ENCODE measurements at places on chromosomes 12 and 14.

GRCh38 chr14:63499701-63500250, 43.4 kb downstream of the PPP2R5E start:
- no peak for DNase-seq

- no peak for DNase-seq
Observed at GRCh38 chr14:60302663-60303062, 53.6 kb downstream of the PPM1A start.

- no peak for DNase-seq
Observed at GRCh38 chr12:130288691-130289090, 49.0 kb upstream of the PIWIL1 start.

DNA sequence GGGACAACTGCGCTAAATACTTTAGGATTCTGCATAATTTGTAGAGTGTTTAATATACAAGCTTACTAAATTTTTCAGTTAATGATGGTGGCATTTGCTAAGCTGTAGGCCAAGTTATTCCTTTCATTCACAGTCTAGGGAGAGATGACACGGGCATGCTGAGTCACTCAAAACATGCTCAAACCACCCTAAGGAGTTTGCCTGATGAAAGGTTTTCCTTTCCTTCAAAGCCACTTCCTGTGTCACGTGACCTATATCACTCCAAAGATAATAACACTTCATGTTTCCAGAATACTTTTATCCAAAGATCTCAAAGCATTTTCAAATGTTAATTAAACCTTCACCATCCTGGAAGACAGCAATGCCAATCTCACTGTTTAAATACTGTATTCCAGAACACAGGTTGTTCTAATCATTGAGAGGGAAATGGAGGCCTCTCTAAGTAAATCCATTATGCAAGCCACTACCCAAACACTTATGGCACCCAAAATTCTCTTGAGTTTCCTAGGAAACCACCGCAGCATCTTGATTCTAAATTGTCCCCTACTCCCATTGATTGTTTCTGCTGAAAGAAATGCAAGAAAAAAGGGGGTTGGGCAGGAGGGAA, 207.0 kb upstream of the CDKN3 start:
- peak; percentile 70 for DNase-seq

- no peak for DNase-seq
Observed at GRCh38 chr12:107109726-107110719, 16.7 kb upstream of the CRY1 start.

- DNase-seq, result no peak
Observed at GRCh38 chr14:24990050-24990449, 59.9 kb downstream of the STXBP6 start.

GRCh38 chr12:15404485-15404884, 82.2 kb downstream of the PTPRO start:
- DNase-seq, result no peak

Data from Jurkat, Clone E6-1 (cell line).